H1 (cell line): ENCODE measurements at places on chromosomes 12 and 14. TPM values are rescaled to one million over a fixed set of nuclear protein-coding genes. Genes with fewer than 3 reads are reported as not detected.

KRT5 gene
- total RNA-seq = not detected in 2 replicates

DNA sequence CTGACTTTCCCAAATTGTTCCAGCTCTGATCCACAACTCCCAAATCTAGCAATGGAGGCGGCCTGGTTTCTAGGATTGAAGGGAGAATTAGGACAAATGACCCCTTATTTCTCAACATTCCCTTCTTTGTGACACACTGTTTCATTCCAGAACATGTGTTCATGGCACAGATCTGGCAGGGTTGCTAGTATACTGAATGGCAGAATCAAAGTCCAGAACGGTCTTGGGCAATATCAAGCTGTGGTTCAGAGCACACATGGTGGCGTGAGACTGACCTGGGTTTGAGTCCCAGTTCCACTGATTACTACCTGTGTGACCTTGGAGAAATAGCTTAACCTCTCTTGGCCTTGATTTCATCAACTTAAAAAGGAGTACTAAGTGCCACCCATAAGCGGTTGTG, 152.5 kb downstream of the SAMD4A start:
- DNase-seq = no peak

DNA sequence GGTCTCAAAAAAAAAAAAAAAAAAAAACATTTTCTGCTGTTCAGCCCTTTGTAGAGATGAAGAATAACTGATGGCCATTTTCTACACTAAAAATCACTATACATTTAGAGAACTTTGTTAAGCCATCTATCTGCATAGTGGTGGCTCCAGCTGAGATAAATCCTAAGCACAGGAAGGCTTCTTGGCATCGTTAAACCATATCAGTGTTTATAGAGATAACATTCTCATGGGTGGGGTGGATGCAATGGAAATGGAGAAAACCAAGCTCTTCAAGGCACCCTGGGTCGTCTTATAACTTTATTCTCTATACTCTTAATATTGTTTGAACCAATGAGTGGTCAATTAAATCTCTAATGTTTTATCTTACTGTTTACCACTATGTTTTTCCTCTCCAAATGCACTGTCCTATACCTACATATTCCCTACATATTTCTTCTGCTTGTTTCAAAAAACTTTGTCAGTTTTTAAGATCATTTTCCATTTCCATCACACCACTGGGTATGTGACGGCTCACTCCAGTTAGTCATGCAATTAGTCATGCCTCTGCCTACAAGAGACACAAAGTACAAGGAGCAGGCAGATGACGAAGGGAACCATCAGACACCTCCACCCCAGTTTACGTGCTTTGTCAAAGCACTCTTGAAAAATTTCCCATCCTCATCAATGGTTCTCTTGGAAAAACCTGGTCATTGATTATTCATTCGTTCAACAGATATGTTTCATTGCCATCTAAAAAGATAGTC, 119.3 kb upstream of the OVCH1 start:
- no peak for DNase-seq

TAS2R9 gene
- total RNA-seq = not detected in 2 replicates

DNA sequence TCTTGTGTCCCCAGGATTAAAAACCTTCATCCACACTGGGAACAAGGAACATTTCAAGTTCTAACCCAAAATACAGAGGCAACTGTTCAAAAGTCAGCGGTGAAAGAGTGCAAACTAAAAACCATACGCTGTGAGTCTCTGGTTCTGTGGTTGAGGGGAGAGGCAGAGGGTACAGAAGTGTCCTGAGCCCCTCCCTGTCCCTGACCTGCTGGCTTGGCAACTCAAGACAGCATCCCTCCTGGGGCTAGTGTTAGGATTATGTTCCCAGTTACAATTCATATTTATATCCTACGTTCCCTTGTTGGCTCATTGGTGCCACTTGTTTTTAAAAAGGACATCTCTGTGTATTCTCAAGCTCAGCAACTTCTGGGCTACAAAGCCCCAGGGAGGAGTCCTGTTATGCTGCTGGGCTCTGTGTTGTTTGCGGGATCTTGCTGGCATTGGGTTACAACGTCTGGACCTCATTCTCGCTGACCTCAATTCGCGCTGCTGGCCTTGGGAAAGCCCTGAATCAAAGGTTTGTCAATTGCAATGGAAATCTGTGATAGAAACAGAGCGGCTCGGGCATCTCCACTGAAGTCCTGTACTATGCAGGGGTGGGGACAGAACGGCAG, 420.8 kb downstream of the FUT8 start:
- DNase-seq = no peak

GRCh38 chr12:57213058-57213715, 3.4 kb upstream of the NXPH4 start:
- no peak for DNase-seq

ESRRB gene
- total RNA-seq = 0.45 and 0.48 TPM in 2 replicates

DNA sequence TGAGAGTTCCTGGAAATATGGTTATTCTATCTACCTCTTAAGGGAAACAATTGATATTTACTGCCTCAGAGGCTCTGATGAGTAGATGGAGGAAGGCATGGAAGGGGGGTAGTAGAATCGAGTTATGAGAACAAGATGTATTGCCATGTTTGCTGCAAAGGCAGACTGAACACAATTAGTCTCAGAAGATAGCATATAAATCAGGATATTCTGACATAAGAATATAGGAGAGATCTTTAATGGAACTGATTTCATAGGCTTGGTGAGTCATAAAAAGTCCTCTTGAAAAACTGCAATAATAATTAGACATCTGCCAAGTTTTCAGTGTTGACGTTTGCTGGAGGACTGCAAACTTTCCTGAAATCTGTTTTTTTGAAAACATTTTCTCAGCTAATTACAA, 636.1 kb downstream of the TMTC2 start:
- DNase-seq = no peak

GRCh38 chr14:78605025-78605762, 435.0 kb downstream of the NRXN3 start:
- no peak for DNase-seq

GRCh38 chr14:103127861-103128598, 4.8 kb downstream of the TNFAIP2 start:
- DNase-seq = no peak

GRCh38 chr12:3863756-3864155, 9.4 kb downstream of the PARP11 start:
- DNase-seq = no peak

KRT3 gene
- total RNA-seq = not detected in 2 replicates

- DNase-seq = peak; percentile 3
Measured at GRCh38 chr12:82069931-82070514, 288.2 kb downstream of the CCDC59 start.

E2F7 gene
- 18.5 and 25.2 TPM in 2 replicates for total RNA-seq

DNA sequence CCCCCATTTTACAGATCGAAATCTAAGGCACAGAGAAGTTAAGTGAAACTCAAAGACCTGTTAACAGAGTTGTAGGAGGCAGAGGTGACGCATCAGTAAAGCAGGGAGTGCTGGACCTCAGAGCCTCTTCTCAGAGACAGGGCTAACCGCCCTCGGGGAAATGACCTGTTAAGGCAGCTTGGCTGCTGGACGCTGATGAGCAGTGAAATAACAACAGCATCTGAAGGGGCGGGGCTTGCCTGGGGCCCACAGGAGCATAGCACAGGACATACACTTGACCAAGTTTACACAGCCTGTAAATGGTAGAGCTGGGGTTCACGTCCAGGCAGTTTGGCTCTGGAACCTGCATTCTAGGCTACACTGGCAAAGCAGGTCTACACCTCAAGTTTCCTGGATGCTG, 39.3 kb downstream of the LRTM2 start:
- no peak for DNase-seq

DNA sequence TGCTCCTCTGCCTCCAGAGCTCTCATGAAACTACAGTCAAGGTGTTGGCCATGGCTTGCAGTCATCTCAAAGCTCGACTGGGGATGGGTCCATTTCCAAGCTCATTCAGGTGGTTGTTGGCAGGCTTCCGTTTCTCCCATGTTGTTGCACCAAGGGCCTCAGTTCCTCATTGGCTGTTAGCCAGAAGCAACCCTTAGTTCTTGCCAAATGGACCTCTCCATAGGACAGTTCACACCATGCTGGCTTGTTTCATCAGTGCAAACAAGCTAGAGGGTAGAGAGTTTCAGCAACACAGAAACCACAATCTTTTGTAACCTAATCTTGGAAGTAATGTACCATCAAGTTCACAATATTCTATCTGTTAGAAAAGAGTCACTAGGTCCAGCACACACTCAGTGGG, 22.7 kb upstream of the PPM1A start:
- no peak for DNase-seq

DNA sequence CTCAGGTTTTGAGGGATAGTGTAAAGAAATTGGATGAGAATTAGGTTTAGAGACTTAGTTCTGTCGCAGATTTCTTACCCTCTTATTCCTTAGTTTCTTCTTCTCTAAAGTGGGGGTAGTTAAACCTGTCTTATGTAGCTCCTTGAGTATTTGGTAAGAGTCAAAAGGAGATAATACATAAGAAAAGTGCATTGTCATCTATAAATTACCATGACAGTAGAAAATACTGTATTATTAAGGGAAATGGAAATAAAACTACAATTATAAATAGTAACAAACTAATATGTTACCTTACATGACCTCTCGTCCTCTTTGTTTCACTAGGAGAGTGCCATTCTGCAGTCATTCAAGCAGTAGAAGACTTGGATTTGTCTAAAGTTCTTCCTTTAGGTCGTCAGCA, 49.0 kb downstream of the UTP20 start:
- no peak for DNase-seq

TMPRSS12 gene
- not detected in 2 replicates for total RNA-seq

GRCh38 chr12:12954356-12954755, 2.4 kb upstream of the GPRC5D start:
- DNase-seq = peak; percentile 22

- peak; percentile 29 for DNase-seq
Measured at GRCh38 chr14:99995700-99996356, 69.4 kb upstream of the EVL start.

GRCh38 chr12:57498571-57498970, 10.7 kb downstream of the MARS1 start:
- DNase-seq = no peak

OVCH1 gene
- total RNA-seq = 0.07 and 0.10 TPM in 2 replicates

DNA sequence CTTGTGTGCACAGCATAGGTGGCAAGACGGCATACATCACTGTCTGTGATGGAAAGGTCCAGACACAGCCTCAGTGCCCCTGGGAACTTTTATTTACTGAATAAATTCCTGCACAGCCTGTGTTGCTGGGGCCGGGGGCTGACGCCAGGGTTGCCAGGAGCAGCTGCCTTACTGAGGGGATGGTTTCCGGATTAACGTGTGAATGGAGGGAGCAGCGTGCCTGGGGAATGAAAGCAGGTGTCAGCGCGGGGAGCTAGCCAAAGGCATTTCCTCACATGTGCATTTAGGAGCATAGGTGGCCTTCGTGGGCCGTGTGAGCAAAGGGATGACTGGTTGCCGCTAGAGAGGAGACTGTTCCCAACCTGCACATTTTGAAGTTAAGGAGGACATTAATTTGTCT, 41.6 kb downstream of the SFSWAP start:
- DNase-seq = no peak

GRCh38 chr12:131352296-131352900, 358.5 kb upstream of the SFSWAP start:
- no peak for DNase-seq

DNA sequence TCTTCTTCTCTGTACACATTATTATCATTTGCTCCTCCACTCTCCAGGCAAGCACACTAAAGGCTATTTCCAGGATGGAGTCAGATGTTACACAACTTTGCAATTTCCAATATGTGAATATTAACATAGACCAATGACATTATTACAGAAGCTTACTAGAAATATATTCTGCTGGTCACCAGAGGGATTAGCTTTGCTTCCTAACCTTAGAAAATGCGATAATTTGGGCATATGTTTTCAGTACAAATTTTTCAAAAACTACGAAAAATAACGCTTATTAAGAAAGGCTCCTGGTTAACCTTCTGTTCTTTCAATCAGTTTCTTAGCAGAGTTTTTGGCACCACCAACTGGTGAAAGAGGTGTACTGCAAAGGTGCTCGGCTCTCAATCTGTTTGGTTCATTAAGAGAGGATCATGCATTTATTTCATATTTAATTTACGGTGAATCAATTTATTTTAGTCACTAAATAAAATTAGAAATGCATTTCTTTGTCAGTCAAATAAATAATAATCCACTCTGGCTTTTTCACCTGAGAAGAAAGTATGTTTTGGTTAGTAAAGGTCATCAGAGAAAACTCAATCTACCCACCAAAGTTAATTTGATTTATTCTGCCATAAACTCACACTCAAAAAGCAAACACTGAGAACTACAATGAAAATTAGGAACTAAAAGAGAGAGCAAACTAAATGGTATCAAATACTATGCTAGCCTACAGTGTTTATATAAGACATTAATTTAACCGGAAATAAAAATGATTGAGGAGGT, 39.2 kb downstream of the EFCAB11 start:
- peak; percentile 75 for DNase-seq

- DNase-seq = no peak
Measured at GRCh38 chr14:39827901-39828655, 395.8 kb upstream of the FBXO33 start.

COCH gene
- total RNA-seq = 30.0 and 30.8 TPM in 2 replicates

KLHL33 gene
- total RNA-seq = 0.11 TPM in 1 of 2 replicates, not detected in the other

DNA sequence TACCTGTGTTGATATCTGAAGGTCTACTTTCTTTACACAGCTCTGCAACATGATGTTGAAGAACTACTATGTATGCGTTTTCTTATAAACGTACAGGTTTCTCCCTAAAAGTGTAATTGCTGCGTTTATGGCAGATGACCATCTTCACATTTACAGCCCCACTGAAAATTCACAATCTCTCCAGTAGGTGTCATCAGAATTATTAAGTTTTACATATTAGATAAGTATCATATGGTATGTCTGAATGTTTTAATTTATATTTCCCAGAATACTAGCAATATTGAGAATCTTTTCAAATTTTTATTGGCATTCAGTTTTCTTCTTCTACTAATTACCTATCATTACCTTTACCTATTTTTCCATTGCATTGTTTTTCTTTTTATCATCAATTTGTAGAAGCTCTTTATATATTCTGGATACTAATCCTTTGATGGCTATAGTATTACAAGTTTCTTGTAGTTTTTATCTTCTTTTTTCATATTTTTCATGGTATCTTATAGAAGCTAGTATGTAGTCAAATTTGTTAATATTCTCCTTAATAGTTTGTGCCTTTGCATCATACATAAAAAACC, 123.5 kb downstream of the CAPZA3 start:
- DNase-seq = no peak

GRCh38 chr14:61765225-61765943, 3.2 kb downstream of the SNAPC1 start:
- no peak for DNase-seq

GRCh38 chr12:90858252-90858651, 96.7 kb downstream of the CCER1 start:
- DNase-seq = no peak

KRT1 gene
- not detected in 2 replicates for total RNA-seq

- DNase-seq = no peak
Measured at GRCh38 chr12:107320033-107320928, 226.9 kb upstream of the CRY1 start.

ATXN7L3B gene
- total RNA-seq = 39.5 and 39.9 TPM in 2 replicates

BCL2L14 gene
- total RNA-seq = 2.4 and 2.9 TPM in 2 replicates

- DNase-seq = no peak
Measured at GRCh38 chr14:93103392-93104080, 12.2 kb downstream of the ITPK1 start.

WNT1 gene
- not detected in 2 replicates for total RNA-seq

DNA sequence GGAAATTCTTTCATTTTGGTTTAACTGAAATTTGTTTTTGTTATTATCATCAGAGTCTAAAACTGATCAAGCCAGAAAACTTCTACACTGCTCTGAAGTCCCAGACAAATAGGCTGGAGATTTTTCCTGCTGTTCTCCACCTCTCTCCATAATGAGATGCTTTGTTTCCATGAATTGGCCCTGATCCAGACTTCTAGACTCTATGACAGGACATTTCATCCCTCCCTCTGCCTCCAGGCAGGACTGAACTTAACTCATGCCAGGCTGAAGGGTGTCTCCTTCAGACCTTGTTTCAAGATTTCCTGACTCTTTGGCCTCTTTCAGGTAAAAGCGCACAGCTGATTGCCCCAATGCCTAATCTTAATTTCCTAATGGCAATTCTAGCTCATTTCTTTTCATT, 69.1 kb upstream of the HOXC13 start:
- no peak for DNase-seq
